Left ventricle myocardium inferior (tissue), 1 donor: ENCODE measurements at places on chromosomes 3 and 15. TPM values are rescaled to one million over a fixed set of nuclear protein-coding genes. Genes with fewer than 3 reads are reported as not detected.

- no peaks in the 10 kb centered on the region for H3K36me3 ChIP-seq
- no peak overlapping the region for H3K4me3 ChIP-seq
- H3K4me1 ChIP-seq: peaks cover 90% of the 10 kb centered on the region
- H3K27me3 ChIP-seq: no peaks in the 10 kb centered on the region
- no peak overlapping the region for H3K27ac ChIP-seq
These were observed 4.1 kb downstream of the LRCH3 start for GRCh38 chr3:197795200-197795599.

- H3K36me3 ChIP-seq: no peaks in the 10 kb centered on the region
- H3K4me3 ChIP-seq: no peak overlapping the region
- DNase-seq: no peak
- H3K27ac ChIP-seq: no peak overlapping the region
These were observed 334.8 kb downstream of the NAALADL2 start for GRCh38 chr3:175193815-175194518.

- no peaks in the 10 kb centered on the region for H3K27me3 ChIP-seq
- no peak overlapping the region for H3K4me3 ChIP-seq
- H3K27ac ChIP-seq: no peak overlapping the region
- no peaks in the 10 kb centered on the region for H3K4me1 ChIP-seq
These were observed 60.6 kb upstream of the XCR1 start for GRCh38 chr3:46087871-46088270.

- DNase-seq: no peak
- H3K36me3 ChIP-seq: no peaks in the 10 kb centered on the region
- peak overlapping the region; percentile 37 for H3K27ac ChIP-seq
- H3K4me1 ChIP-seq: peaks cover 87% of the 10 kb centered on the region
- H3K4me3 ChIP-seq: no peak overlapping the region
These were observed 46.2 kb downstream of the TBL1XR1 start for GRCh38 chr3:177150970-177151627.

DNA sequence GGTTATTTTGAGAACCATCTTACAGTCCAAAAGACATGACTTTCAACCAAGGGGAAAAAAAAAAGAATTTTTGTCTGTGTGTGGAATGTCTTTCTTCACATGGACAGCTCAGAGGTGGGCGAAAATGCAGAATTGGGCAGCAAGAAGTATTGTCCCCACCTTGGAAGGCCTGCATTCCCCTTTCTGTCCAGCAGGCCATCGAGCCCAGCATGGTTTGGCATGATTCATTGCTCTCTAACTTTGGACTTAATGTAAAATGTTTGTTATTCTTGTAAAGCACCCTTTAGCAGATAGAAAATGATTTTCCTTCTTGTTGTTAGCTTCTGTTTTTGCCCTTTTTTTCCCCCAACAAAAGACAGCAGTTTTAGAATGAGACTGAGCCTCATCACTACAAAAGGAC is 12.4 kb downstream of the MYO1E start:
- DNase-seq: no peak
- H3K27me3 ChIP-seq: no peaks in the 10 kb centered on the region
- H3K27ac ChIP-seq: no peak overlapping the region
- no peaks in the 10 kb centered on the region for H3K4me1 ChIP-seq
- H3K36me3 ChIP-seq: no peaks in the 10 kb centered on the region

GRCh38 chr3:65749066-65749465 is 289.7 kb downstream of the MAGI1 start:
- H3K4me1 ChIP-seq: peaks cover 25% of the 10 kb centered on the region
- H3K36me3 ChIP-seq: no peaks in the 10 kb centered on the region
- no peak for DNase-seq
- no peak overlapping the region for H3K27ac ChIP-seq

- no peak for DNase-seq
- H3K4me1 ChIP-seq: peaks cover 24% of the 10 kb centered on the region
- H3K36me3 ChIP-seq: peaks cover 50% of the 10 kb centered on the region
- H3K4me3 ChIP-seq: no peak overlapping the region
- H3K27me3 ChIP-seq: no peaks in the 10 kb centered on the region
These were observed 91.1 kb downstream of the USP13 start for GRCh38 chr3:179743913-179744312.

- H3K4me1 ChIP-seq: peaks cover 48% of the 10 kb centered on the region
- peak overlapping the region; percentile 63 for H3K27ac ChIP-seq
- H3K4me3 ChIP-seq: no peak overlapping the region
- no peaks in the 10 kb centered on the region for H3K36me3 ChIP-seq
- no peaks in the 10 kb centered on the region for H3K27me3 ChIP-seq
- no peak for DNase-seq
These were observed 7.4 kb downstream of the NBEAL2 start for GRCh38 chr3:46986782-46987310.

DNA sequence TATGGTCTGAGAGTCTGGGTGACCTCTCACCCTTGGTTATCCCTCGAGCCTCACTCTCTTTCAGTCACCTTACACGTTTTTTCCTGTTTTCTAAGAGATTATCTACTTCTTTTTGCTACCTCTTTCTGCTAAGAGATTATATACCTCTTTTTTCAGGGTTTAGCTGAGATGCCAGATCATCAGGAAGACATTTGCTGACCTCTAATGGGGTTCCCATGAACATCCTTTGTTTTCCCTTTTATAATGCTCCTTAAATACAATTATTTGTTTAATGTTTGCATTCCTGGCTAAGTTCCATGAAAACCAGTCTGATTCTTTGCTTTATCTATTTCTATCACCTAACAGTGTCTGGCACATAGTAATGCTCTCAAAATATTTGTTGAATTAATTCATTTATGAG is 39.6 kb downstream of the LEKR1 start:
- H3K36me3 ChIP-seq: no peaks in the 10 kb centered on the region
- no peaks in the 10 kb centered on the region for H3K4me1 ChIP-seq
- H3K27me3 ChIP-seq: no peaks in the 10 kb centered on the region
- H3K4me3 ChIP-seq: no peak overlapping the region

GRCh38 chr3:170437176-170437575 is 18.5 kb downstream of the CLDN11 start:
- no peaks in the 10 kb centered on the region for H3K27me3 ChIP-seq
- H3K4me3 ChIP-seq: no peak overlapping the region
- H3K36me3 ChIP-seq: no peaks in the 10 kb centered on the region
- no peak for DNase-seq
- no peaks in the 10 kb centered on the region for H3K4me1 ChIP-seq

DNA sequence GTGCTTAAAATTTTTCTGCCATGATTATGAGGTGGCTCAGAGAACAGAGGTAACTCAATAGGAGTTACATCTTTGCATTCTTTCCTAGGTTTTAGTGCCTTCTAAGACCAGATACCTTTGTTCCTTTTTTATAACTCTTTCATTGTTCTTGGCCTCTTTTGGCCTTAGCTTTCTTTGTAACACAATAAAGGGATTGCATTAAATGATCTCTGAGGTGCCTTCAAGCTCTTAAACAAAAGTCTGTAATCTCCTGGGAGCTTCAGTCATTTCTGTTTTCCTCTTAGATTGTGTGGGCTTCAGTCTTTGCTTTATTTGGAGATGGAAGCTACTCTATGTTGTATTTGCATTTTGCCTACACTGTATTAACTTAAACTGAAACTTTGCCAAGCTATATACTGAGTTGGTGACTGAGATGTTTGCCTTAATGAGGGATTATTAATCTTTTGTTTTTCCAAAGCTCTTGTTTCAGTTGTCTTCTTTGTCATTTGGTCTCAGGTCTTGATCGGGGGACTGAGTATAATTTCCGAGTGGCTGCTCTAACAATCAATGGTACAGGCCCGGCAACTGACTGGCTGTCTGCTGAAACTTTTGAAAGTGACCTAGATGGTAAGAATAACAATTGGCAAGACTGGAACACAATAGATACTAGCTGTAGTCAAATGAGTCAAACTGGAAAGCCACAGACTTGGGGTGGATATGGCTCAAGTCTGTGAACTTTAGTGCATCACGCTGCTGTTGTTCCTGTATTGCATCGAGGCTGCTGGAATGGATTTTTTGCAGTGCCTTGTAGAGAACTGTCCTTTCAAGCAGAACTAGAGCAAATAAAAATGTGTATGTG is 110.3 kb downstream of the HCN4 start:
- no peak overlapping the region for H3K4me3 ChIP-seq
- H3K27me3 ChIP-seq: no peaks in the 10 kb centered on the region
- H3K4me1 ChIP-seq: no peaks in the 10 kb centered on the region
- no peak overlapping the region for H3K27ac ChIP-seq

DNA sequence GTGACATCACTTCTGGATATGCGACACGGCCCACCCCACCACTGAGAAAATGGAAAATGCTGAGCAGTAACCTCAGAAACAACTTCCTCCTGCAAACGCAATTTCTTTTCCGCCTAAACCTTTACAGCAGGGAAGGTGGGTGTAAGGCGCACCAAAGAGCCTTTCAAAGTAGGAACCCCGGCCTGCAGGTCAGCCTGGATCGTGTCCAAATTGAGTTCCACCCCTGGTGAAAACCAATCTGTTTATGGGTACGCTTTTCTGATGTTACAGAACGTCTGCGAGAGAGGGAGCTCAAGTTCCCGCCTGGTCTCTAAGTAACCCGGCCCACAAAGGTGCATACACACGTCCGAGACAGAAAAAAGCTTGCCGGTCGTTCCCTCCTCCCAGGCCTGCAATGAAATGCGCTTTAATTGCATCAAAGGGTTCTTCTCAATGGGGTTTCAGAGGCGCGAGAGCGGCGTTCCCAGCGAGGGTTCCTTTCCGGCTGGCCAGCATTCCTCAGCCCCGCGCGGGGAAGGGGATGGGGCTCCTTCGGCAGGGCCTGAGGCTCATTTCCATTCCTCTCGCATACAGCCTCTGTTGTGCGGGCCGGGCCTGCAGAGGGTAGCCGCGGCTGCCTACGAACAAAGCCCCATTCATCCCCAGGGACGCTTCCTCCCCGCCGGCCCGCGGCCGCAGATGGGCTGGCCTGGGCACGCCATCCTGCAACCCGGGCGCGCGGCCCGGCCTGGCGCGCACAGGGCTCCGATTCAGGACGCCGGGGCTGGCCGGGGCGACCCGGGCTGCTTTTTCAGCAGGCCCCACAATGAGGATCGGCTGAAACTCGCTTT is 138.1 kb downstream of the TMCO5A start:
- DNase-seq: peak; percentile 76
- H3K27me3 ChIP-seq: no peaks in the 10 kb centered on the region
- peak overlapping the region; percentile 93 for H3K27ac ChIP-seq
- H3K4me1 ChIP-seq: peaks cover 49% of the 10 kb centered on the region
- no peaks in the 10 kb centered on the region for H3K36me3 ChIP-seq

- H3K36me3 ChIP-seq: peaks cover 2% of the 10 kb centered on the region
- H3K27me3 ChIP-seq: no peaks in the 10 kb centered on the region
- H3K27ac ChIP-seq: no peak overlapping the region
- no peak overlapping the region for H3K4me3 ChIP-seq
- H3K4me1 ChIP-seq: peaks cover 12% of the 10 kb centered on the region
- DNase-seq: no peak
These were observed 18.9 kb upstream of the AP4E1 start for GRCh38 chr15:50889589-50889988.

Gene PDIA3
- 154 TPM for total RNA-seq

Gene SERINC4
- total RNA-seq: 0.44 TPM

Gene RBP2
- not detected for total RNA-seq

Gene PP2D1
- total RNA-seq: not detected

Gene RTP4
- total RNA-seq: 0.93 TPM

Gene ERICH6
- total RNA-seq: 0.55 TPM

Gene RTP1
- not detected for total RNA-seq
